ENCODE measurements at places on chromosomes 1 and 21. TPM values are rescaled to one million over a fixed set of nuclear protein-coding genes. Genes with fewer than 3 reads are reported as not detected.

DNA sequence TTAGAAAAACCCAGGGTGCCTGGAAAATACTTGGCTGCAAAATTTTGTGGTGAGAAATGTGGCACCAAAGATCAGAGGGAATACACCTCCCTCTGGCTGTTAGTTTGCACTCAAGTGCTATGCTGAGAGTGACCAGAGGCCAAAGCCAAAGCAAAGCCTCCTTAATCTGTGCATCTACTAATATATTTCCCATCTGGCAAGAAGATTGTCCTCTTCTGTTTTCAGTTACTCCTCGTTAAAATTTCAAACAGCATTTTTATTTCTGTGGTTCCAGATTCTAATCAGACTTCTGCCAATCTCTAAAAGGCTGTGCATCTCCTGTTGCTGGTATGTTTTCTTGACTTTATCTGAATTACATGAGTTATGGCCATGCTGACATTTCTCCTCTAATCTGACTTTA lies 327.4 kb downstream of the TBX15 start:
- DNase-seq = no peak

GRCh38 chr1:210437781-210438180 lies 109.1 kb downstream of the HHAT start:
- no peak for DNase-seq

GRCh38 chr1:119046785-119047438 lies 58.8 kb upstream of the TBX15 start:
- no peak for DNase-seq

DNA sequence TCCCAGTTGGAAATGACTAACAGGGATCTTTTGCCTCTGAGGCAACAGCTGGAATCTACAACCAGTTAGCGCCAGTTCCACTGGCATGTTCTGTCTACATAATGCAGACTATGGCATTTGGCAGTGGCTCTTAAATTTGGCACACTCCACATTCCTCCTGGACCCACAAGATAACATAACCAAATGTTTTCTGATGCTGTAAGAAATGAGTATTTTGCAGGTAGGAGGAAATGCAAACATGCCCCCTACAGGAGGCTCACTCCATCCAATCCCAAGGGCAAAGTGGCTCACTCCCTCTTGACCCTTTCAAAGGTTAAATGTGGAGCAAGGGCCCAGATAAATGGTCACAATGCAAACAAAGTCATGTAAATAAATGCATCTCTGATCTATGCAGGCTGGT lies 129.2 kb upstream of the PROX1 start:
- DNase-seq = no peak

GRCh38 chr1:80769208-80769750 lies 1031.5 kb upstream of the ADGRL2 start:
- no peak for DNase-seq

DNA sequence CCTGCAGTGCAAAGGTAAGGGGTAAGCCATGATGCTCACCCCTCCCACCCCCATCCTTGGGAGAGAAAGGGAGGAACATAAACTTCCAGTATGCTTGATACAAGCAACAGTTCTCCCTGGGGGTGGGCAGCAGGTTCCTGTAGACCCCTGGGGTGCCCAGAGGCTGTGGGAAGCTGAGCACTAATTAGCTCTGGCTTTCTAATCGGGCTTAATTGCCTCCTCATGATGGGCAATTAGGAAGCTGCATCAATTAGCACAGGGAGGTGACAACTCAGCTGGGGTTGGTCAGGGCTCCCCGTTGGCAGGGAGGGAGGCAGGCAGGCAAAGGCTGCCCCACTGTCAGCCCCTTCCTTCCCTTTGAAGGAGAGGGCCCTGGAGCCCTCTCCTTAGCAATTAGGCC lies 15.7 kb upstream of the LMNA start:
- no peak for DNase-seq

DNA sequence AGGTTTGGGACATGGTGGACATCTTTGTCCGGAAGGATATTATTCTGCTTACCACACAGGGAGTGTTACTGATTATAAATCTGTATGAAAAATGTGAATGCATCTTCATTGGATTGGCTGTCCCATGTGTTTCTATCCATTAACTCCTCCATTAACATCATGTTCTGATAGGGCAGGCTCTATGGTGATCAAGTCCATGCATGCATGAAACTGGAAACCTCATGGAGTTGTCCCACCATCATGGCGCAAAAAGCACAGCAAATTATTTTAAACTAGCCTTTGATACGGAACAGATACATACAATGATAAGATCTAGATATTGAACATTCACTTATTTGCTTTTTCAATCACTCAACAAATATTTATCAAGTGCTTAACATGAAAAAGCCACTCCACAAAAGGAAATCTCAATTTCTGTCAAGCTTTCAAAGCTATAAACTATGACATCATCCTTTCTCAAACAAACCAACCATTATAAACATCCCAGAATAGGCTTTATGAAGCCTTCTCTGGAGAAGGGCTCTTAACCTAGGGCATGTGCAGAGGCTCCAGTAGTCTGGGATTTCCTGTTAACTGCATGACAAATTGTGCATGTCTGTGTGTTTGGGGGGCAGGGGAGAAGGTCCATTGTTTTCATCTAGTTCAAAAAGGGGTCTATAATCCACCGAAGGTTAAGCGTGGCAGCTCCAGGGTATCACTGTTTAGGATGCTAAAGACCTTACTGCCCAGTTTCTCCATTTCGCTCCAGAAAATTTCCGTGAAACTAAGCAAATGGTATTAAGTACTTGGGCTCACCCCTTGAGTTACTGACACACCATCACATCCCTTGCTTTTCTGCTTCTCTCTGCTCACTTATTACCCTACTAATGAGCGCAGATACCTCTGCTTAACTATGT lies 46.1 kb downstream of the ADAMTS1 start:
- DNase-seq = no peak

- no peak for DNase-seq
Observed at GRCh38 chr1:224852901-224853568, 76.4 kb upstream of the DNAH14 start.

DNA sequence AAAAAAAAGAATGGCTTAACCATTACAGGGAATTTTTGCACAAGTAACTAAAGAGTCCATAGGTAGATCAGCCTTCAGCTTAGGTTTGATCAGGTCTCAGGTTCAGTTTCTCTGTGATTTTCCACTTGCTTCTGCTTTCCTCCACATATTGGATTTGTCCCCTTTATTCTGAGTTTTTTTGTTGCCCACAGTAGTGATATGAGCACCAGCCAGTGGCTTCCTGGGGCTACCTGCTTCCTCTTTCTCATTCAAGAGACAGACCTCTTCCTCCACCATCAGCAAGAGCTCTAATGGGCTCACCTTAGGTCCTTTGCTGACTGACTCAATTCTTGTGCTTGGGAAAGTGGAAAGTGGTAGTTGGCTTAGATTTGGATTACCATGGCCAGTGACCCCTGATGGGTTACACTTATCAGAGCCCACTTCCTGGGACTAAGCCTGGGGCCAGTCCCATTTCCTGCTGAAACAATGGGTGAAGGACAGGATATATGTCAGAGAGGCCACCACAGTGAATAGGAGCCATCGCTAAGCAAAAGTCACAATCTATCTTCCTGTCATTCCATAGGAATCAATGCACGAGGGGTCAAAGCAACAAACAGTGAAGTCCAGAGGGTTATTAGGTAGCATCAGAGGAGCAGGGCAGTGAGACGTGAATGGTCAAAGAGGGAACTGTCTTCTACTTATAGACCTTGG lies 12.8 kb upstream of the PLA2G2E start:
- no peak for DNase-seq

GRCh38 chr1:205056188-205056611 lies 13.2 kb downstream of the CNTN2 start:
- DNase-seq = no peak

- DNase-seq = peak; percentile 50
Observed at GRCh38 chr1:165403835-165404482, 41.0 kb downstream of the RXRG start.

- DNase-seq = no peak
Observed at GRCh38 chr1:229563241-229563640, 4.7 kb upstream of the ABCB10 start.

- DNase-seq = peak; percentile 84
Observed at GRCh38 chr1:116738673-116739370, 15.4 kb upstream of the CD2 start.

DNA sequence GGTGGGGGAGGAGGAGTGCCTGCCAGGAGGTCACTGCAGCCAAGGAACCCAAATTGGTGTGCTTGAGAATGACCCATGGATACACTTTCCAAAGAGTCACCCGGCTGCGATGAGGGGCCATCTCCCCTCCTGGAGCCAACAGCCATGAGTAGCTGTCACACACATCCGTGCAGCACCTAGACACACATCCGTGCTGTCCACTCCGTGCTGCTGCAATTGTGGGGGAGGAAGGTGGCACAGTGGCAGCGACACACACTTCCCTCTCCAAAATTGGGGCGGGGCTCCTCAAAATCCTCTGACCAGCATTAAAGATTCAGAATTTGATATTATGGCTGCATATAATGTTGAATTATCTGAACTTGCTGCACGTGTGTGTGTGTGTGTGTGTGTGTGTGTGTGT lies 15.8 kb downstream of the TP73 start:
- no peak for DNase-seq

- DNase-seq = no peak
Observed at GRCh38 chr1:199081739-199082138, 442.9 kb downstream of the PTPRC start.

GRCh38 chr21:29825936-29826335 lies 113.9 kb downstream of the GRIK1 start:
- no peak for DNase-seq

- DNase-seq = peak; percentile 82
Observed at GRCh38 chr1:239951511-239952140, 140.1 kb upstream of the FMN2 start.

- DNase-seq = no peak
Observed at GRCh38 chr1:23555986-23556634, 3.2 kb downstream of the ID3 start.

GRCh38 chr1:146032631-146033219 lies 11.2 kb upstream of the HJV start:
- no peak for DNase-seq

DNA sequence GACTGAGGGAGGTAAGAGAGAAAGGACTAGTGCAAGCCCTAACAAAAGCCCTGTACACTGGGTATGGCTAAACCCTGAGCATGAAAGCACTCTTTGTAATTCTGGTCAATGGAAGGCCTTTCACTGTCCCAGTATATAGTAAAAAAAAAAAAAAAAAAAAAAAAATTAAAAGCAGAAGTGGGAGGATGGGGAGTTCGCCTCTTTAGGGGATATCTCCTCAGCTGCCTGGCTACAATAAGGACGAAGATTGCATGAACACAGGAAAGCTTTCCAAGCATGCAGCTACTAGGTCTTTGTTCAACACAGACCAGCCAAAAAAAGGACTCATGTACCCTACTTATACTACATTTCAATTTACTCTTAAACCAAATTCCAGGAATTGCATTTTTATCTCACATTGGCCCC lies 59.1 kb downstream of the EIF4G3 start:
- no peak for DNase-seq

DNA sequence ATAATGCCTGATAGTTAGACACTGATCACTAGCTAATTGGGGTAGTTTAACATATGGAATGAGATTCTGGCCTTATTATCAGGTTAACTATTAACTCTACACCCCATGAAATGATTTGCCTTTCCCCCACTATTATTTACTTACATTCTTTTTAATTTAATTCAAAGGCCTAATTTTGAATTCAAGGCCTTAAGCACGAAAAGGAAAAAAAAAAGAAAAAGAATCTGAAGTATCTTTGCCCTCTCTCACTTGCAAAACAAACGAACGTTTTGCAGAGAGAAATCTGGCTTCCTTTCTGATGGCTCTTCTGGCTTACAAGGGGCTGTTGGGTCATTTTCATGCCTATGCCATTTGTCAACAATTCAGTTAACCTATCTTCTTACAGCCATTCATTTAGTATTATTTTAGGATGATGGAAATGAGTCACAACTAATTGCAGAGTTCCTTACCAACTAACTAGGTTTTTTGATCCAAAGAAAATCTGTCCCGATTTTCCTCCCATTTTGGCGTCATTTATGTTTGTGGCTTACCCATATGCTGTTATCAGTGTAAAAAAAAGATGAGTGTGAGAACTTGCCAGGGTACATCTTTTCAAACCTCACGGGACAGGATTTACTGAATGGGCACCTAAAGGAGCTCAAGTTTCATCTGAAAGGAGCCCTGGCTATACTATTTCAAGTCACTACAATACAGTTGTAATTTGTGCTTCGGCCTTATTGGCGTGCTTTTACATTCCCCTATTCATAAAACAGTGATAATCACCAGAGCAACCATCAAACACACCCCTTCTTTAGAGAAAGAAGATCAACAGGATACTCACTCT lies 1.9 kb upstream of the ERRFI1 start:
- DNase-seq = no peak

Gene TRIM62
- total RNA-seq = 3.8 TPM

Gene ELF3
- 0.25 TPM for total RNA-seq

Gene DNAJC6
- total RNA-seq = 2.2 TPM

Gene CD55
- total RNA-seq = 102 TPM

Gene BATF3
- total RNA-seq = 61.3 TPM

Gene LCE2D
- total RNA-seq = not detected

Gene IL10
- not detected for total RNA-seq

Gene B3GALT5
- not detected for total RNA-seq

Gene HDAC1
- total RNA-seq = 127 TPM

Gene KRTAP6-1
- total RNA-seq = not detected

Gene COL9A2
- total RNA-seq = 4.3 TPM

Gene CR1L
- not detected for total RNA-seq

Gene CYYR1
- not detected for total RNA-seq

Gene FCGR2B
- not detected for total RNA-seq

Measured in activated CD8-positive, alpha-beta T cell treated with anti-CD3 and anti-CD28 coated beads for 36 hours (primary cell).